BJ (cell line): ENCODE measurements at places on chromosomes 7 and 10.

- no peak for DNase-seq
Observed at GRCh38 chr10:80356563-80356988, at the start of the genes DYDC1 and DYDC2. TSS of gene DYDC1 (minus strand) at chr10:80356755. CDS start at chr10:80352601, 4,154 bp downstream. TSS of gene DYDC2 (plus strand) at chr10:80356781. CDS start at chr10:80362444, 5,663 bp downstream.

DNA sequence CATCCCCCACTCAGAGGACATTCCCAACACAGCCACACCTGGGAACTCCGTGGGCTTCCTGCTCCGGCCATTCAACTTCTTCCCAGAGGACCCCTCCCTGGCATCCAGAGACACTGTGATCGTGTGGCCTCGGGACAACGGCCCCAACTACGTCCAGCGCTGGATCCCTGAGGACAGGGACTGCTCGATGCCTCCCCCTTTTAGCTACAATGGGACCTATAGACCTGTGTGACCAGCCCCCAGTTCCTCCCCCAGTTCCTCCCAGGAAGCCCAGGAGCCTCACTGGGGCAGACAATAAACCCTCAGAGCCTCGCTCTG, 8.6 kb downstream of the AOC1 start:
- DNase-seq = no peak

DNA sequence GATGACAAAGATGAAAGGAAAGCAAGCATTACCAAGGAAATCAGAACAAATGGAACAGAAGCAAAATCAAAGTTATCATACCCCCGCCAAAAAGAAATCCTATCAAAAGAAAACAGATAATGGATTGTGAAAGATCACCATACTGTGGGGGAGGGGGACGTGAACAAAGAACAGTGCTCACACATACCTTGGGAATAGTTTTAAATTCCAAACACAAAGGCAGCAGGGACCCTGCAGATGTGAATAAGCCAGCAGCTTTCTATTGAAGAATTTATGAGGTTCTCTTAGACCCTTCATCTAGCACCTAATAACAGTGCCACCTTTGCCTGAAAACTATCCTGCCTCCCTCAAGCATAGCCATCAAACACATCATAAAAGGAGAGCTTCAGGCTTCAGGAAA, 94.0 kb downstream of the AKR1D1 start:
- no peak for DNase-seq

GRCh38 chr7:130286881-130287280, 6.1 kb upstream of the CPA4 start:
- DNase-seq = no peak

DNA sequence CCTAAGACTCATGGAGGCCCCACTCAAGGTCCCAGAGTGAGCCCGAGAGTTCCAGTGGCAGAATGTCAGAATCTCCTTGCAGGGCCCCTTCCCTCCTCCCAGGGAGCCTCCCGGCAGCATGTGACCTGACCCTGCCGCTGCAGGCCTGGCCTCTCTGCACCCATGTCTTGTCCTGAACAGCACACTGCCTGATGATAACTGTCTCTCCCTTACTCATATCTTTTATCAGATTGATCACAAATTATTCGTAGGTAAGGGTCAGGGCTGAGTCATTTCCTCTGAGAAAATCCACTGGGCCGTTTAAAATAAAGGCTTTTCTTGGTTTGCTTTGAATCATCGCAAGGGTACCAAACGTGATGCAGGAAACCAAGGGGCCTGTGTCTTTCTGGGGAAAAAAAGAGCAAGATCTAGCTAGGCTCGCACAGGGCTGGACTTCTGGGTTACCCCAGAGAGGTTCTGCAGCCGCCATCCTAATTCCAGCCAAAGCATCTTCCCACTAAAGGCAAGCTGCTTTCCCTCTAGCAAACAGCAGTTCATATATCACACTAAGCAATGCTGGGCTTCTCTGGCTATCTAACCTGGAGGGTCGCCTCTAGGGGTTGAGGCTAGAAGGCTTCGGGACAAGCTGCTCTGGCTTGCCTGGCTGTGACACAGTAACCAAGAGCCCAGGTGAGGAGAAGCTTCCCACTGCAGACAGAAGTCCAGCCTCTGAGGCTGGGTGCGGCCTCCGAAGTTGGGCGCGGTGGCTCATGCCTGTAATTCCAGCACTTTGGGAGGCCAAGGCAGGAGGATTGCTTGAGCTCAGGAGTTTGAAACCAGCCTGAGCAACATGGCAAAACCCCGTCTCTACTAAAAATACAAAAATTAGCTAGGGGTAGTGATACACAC, 104.9 kb downstream of the SPDYE5 start:
- DNase-seq = no peak

GRCh38 chr7:50285269-50285668, 19.2 kb upstream of the IKZF1 start:
- DNase-seq = no peak

DNA sequence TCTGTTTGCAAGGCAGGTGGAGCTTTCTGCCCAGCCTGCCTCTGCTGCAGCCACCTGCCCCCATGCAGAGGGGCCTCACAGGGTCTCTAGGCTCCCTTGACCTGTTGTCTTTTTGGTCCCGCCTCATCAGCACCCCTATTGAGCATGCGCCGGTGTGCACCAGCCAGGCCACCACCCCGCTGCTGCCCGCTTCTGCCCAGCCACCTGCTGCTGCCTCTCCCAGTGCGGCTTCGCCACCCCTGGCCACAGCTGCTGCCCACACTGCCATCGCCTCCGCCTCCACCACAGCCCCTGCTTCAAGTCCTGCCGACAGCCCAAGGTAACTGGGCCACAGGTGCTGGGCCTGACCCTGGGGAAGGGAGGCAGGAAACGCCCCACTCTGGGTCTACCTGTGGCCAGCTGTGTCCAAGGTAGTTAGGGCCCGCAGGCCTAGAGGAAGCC, 38.1 kb downstream of the LDB3 start:
- DNase-seq = no peak

- DNase-seq = no peak
Observed at GRCh38 chr7:42213093-42213492, 23.9 kb downstream of the GLI3 start.

GRCh38 chr7:113635492-113635891, 283.3 kb downstream of the PPP1R3A start:
- no peak for DNase-seq

DNA sequence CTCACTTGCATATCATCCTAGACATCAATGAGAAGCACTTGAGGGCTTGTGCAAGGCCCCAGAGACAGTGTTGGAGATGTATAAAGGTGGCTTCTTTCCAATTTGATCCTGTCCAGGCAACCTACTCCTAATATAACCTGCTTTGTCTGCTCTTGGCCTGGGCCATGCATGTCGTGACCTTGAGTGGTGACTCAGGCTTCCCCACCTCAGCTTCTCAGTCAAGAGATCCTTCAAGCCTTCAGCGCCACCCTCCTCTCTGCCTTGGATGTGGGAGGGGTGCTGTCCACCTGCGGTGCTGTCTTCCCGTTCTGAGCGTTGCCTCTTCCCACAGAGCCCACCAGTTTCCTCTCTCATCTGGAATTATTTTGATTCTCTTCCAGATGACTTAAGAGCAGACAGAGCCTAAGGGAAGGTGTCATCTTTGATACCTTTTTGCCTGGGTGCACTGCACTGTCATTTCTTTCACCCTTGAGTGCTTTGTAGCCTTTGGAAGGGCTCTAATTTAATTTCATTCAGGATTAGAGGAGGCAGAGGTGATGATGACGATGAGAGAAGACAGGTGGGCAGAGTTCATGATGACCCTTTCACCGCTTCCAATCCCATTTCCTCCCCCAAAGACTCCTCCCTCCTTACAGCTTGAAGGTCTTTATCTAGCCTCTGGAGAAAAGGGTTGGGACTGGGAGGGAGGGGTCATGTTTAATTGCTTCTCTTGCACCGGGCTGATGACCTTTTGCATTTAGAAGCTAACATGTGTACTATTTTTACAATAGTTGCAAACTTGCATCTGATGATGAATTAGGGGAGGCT, 6.9 kb downstream of the LSMEM1 start:
- DNase-seq = no peak

- DNase-seq = no peak
Observed at GRCh38 chr7:31370609-31371008, 30.1 kb upstream of the NEUROD6 start.

GRCh38 chr7:139915268-139915863, 86.3 kb downstream of the TBXAS1 start:
- DNase-seq = no peak

DNA sequence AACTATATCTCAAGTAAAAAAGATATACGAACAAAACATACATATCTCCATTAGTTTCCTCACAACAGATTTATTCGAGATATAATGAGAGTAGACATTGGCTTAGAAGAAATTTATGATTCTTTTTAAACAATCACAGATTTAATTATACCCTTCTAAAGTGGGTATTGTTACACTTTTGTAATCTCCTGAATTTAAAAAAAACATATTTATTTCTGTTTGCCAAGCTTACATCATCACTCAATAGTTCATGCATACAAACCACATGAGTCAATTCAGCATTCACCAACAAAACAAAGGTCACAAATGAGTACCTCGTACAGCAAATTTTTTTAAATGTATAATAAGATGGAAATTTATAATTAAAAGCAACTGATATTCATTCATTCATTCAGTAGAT, 17.6 kb downstream of the LRRN3 start:
- DNase-seq = no peak

- no peak for DNase-seq
Observed at GRCh38 chr7:47300472-47301104, 281.3 kb downstream of the TNS3 start.

GRCh38 chr10:33335801-33336581, 1.5 kb upstream of the NRP1 start:
- DNase-seq = no peak

- no peak for DNase-seq
Observed at GRCh38 chr7:73567140-73567539, 9.7 kb upstream of the BCL7B start.

- DNase-seq = no peak
Observed at GRCh38 chr7:92276460-92276864, 30.7 kb downstream of the ANKIB1 start.

- peak; percentile 12 for DNase-seq
Observed at GRCh38 chr7:901388-902154, 25.2 kb downstream of the GET4 start.

GRCh38 chr7:74083117-74083876, at the start of gene LIMK1:
TSS of gene LIMK1 (plus strand) at chr7:74083804. CDS start at chr7:74083991, 187 bp downstream.
- DNase-seq = no peak

DNA sequence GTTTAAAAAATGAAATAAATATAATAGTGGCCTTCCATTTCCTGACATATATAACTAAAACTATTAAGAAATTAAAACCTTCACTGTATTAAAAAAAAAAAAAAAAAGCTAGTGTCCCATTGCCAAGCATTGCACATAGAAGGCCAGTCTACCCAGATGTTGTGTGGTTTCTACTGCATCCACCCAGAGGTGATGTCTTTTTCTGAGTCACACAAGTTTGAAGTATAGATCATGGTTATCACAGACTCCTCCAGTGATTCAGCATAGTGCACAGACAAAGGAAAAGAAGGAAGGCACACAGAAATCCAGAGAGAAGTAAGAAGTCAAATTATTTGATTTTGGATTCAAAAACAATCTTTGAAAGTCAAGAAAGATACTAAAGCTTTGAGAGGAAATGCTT, 429.0 kb downstream of the ETV1 start:
- no peak for DNase-seq

- DNase-seq = no peak
Observed at GRCh38 chr7:132078891-132079735, 497.2 kb downstream of the PLXNA4 start.

GRCh38 chr10:114718374-114718773, 60.3 kb upstream of the ABLIM1 start:
- no peak for DNase-seq

DNA sequence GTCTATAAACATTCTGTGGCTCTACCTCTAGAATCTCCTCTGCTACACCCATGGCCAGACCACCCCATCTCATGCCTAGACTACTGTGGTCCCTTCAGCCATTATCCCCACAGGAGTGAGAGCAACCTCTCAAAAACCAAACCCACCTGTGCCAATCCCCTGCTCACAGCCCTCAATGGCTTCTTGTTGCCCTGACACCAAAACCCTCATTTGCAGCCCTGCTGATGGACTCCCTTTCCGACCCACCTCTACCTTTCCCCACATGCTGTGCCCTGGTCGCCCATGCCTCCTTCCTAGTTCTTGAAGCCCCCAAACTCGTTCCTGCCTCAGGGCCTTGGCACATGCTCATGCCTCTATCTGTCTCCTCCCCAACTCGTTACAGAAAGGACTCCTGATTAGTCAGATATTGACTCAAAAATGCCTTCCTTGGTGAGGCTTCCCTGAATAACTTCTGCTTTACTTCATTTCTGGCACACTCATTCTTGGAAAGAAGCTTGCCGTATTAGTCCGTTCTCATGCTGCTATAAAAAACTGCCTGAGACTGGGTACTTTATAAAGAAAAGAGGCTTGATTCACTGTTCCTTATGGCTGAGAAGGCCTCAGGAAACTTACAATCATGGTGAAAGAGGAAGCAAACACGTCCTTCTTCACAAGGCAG, 104.2 kb downstream of the TEX36 start:
- no peak for DNase-seq

DNA sequence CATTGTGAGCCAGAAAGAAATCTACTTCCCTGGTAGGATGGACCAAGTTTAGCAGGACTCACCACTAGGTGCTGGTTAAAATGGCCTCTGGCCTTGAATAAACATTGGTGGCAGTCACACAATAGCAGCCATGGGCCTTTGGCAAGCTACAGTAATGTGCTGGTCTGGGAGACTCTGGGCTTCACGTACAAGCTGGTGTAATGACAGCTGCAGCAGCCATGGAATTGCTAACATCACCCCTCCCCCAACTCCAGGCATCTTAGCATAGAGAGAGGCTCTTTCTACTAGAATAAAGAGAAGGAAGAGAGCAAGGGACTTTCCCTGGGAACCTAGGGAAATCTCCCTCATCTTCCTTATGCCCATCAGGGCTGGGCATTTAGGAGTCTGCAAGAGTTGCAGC, 205.1 kb upstream of the SEMA3A start:
- DNase-seq = no peak

DNA sequence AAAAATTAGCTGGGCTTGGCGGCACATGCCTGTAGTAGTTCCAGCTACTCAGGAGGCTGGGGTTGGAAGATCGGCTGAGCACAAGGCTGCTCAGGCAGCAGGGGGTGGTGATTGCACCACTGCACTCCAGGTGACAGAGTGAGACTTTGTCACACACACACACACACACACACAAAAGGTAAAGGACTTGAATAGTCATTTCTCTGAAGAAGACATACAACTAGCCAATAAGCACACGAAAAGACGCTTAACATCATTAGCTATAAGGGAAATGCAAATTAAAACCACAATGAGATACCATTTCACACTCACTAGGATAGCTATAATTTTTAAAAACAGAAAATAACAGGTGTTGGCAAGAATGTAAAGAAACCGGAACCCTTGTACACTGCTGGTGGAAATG, 48.6 kb downstream of the HIP1 start:
- DNase-seq = no peak

- no peak for DNase-seq
Observed at GRCh38 chr7:78299088-78299487, 500.5 kb downstream of the PHTF2 start.
